ENCODE measurements at places on chromosomes 11 and 22.

GRCh38 chr22:47196881-47197772 lies 434.7 kb downstream of the TBC1D22A start:
- no peak for DNase-seq

DNA sequence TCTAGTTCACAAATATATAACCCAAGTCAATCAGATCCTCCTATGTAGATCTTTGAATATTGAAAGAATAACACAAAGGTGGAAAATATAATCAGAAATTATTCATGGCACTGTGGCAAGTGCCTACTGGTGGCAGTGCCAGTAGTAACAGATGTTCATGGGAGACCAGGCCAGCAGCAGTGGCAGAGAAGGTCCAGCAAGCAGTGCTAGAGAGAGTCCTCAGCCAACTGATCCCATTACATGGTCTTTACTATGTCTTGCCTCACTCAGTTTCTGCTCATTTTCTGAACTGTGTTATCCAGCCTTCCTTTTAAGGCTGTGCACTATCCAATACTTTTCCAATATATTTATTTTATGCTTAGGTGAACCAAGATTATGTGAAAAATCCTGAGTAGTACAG lies 124.9 kb downstream of the MRTFA start:
- DNase-seq = no peak

DNA sequence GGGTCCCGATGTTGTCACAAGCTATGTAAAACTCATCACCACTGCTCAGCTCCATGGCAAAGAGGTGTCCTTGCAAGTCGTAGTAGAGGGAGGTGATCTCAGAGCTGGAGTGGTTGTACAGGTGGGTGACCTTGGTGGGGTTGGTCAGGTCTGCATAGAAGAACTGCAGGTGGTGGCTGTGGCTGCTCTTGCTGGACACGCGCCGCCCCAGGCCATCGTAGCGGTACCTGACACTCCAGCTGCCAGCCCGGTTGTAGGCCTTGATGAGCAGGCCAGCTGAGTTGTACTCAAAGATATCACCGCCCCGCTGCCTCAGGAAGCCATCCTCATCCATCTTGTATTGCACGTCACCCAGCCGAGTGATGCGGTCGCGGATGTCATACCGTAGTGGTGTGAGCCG lies 94.6 kb upstream of the NARS2 start:
- no peak for DNase-seq

GRCh38 chr11:131653260-131653659 lies 282.8 kb downstream of the NTM start:
- DNase-seq = no peak

GRCh38 chr11:4704054-4704789 lies at the start of gene MMP26:
Gene MMP26 (plus strand): TSS chr11:4704784.
- no peak for DNase-seq

DNA sequence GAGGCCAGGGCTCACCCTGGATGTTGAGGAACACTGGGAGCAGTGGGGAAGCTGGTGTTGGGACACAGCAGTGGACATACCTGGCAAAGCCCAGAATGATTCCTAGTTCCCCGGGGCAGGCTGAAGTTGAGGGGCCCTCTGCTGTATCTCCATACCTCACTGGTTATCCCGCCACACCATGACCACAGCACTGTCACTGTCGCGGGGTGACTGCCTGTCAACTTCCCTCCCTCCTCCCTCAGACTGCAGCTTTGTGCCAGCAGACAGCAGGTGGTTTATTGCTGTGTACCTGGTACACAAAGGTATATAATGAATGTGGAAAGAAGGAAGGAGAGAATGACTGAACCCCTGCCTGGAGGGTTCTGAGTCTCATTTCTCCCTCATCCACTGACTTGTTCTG lies 318.7 kb downstream of the TMEM135 start:
- DNase-seq = no peak

DNA sequence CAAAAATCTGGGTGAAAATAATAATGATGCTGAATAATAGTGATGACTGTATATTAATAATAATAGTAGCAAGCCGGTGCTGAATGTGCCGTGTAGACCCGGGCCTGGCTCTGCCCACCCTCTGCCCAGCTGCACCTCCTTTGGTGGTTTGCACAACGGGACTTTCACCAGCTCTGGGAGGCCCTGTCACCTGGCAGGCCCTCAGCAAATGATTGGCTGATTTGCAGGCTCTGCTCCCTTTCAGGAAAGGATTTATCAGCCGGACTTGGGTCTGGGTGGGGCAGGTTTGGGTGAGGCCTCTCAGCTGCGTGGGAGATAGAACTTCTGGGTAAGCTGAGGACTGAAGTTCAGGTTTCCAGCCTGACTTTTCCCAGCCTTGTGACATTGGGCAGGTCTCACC lies 21.4 kb downstream of the KIAA1671 start:
- no peak for DNase-seq

- DNase-seq = peak; percentile 37
Measured at GRCh38 chr11:126284829-126285228, 1.9 kb downstream of the TIRAP start.

- DNase-seq = no peak
Measured at GRCh38 chr11:128235958-128236357, 351.4 kb downstream of the ETS1 start.

GRCh38 chr11:61079416-61080150 lies 22.7 kb upstream of the CD5 start:
- no peak for DNase-seq

DNA sequence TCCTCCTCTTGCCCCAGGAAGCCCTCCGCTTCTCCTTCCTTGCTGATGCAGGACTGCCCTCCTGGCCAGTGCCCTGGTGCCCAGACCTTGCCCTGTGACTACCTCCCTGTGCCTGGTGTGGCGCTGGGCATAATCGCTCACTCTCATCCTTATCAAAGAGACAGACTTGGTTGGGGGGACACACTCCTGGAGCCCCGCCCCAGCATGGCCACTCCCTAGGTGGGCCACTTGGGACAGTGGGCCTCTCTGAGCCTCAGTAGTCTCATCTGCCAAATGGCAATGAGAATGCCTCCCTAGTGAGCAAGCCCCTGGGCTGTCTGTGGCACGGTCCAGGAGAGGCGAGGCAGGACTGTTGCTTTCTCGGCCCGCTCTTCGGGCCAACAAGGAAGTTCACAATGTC lies 72.7 kb upstream of the TSPAN18 start:
- no peak for DNase-seq

GRCh38 chr22:18044548-18045271 lies 20.3 kb upstream of the MICAL3 start:
- DNase-seq = no peak

GRCh38 chr11:104380358-104380757 lies 216.4 kb upstream of the PDGFD start:
- no peak for DNase-seq

DNA sequence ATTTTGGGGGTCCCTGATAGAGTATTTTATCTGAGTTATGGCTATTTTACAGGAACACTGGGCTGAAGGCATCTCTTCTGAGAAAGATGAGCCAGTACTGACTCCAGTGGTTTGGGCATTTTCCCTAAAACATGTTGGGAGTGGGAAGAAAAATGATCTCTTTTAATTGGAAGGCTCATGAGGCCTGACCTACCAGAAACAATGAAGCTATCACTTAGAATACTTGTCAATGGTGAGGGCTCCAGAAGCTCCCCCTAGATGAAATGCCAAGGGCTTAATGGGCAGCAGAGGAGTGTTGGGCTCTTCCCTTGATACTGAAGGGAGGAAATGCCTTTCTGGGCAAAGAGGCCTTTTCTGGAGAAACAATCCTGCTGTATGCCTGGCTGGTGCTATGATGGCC lies 63.5 kb upstream of the BDNF start:
- DNase-seq = no peak

GRCh38 chr11:75583718-75584658 lies 21.9 kb downstream of the SERPINH1 start:
- DNase-seq = peak; percentile 59

- no peak for DNase-seq
Measured at GRCh38 chr11:128772814-128773213, 78.9 kb downstream of the FLI1 start.

DNA sequence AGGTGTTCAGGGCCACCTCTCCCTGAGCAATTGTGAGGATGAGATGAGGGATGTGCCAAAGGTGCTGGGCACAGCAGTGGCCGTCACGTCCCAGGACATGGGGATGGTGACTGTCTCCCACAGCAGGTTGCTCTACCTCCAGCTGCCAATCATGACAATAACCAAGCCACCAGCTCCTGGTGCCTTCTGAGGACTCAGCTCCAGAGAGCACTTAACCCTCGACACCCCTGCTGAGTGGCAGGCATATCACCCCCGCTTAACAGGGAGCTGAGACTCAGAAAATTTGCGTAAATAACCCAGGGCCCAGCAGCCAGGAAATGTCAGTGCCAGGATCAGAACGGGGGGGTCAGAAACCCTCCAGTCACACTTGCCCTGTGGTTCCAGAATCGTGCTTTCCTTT lies 8.4 kb upstream of the PNPLA5 start:
- no peak for DNase-seq

GRCh38 chr22:36913427-36914389 lies at the start of gene CSF2RB:
Gene CSF2RB (plus strand): TSS chr22:36913628. CDS start chr22:36922208, 8,580 bp downstream.
- no peak for DNase-seq

GRCh38 chr11:132935383-132935782 lies 596.9 kb downstream of the OPCML start:
- no peak for DNase-seq

DNA sequence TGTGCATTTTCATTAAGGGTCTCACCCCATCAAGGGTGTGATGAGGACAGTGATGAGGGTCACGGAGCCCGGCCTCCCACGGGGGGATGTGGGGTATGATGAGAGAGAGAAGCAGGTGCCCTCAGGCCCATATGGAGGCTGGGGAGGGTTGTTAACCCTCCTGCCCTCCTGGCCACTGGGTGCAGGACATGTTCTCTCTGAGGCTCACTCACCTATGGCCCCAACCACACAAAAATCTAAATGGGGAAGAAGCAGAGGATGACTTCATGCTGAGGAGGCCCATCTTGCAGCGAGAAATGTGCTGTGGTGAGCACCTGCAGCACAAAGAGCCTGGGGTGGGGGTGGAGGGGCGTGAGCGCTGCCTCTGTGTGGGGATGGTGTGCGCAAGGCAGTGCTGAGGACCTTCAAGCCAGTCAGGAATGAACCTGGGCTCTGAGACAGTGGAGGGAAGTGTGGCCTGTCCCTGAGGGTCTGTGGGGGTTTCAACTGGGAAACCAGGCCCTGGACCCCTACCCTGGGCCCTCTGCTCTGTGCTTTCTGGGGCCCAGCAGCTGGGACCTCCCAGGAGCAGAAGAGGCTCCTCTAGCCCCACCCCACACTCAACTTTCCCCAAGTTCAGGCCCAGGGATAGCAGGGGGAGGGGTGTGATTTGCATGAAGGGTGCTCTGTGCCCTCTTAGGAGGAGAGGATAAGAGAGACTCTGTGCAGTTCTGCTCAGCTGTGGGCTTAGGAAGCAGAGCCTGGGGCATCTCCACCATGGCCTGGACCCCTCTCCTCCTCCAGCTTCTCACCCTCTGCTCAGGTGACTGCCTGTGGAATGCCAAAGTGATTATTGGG lies 43.0 kb upstream of the TOP3B start:
- DNase-seq = no peak

DNA sequence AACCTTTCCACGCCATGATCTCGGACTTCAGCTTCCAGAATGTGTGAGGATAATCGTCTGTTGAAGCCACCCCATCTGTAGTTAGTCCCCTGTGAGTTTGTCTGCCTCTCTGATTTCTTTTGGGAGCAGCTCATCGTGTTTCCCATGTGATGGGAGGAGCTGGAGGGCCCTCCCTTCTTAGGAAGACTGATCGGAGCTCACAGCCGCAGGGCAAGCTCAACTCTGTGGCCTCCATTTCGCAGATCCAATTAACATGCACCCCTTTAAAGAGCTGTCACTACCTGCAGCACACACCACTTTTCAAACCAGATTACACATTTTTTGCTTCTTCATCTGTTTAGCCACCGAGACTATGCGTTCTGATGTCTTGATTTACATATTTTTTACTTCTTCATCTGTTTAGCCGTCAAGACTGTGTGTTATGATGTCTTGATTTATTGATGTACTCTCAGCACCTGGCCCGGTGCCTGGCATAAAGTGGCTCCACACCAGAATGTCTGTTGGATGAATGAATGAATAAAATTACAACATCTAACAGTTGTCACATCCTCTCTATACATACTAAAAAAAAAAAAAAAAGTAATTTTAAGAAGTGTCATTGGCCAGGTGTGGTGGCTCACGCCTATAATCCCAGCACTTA lies 14.9 kb upstream of the PPFIA1 start:
- no peak for DNase-seq

DNA sequence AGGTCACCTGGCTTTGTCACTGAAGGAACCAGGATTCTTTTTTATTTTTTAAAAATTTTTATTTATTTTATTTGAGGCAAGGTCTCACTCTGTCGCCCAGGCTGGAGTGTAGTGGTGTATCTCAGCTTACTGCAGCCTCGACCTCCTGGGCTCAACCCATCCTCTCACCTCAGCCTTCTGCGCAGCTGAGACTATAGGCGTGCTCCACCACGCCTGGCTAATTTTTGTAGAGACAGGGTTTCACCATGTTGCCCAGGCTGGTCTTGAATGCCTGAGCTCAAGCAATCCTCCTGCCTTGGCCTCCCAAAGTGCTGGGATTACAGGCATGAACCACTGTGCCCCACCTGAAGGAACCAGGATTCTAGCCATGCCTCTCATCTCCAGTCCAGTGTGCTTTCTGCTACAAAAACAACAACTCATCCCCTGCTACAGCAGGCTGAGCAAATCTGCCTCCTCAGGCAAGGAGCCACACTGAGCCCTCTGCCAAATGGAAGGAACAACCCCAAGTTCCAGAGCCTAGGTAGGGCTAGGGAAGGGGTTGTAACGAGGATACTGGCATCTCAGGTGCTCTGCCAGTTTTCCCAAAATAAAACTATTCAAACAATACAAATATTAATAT lies 2.6 kb upstream of the PEX26 start:
- DNase-seq = no peak
